Left hindlimb (tissue), 1 donor: ENCODE measurements at places on chromosomes 16 and 17.

DNA sequence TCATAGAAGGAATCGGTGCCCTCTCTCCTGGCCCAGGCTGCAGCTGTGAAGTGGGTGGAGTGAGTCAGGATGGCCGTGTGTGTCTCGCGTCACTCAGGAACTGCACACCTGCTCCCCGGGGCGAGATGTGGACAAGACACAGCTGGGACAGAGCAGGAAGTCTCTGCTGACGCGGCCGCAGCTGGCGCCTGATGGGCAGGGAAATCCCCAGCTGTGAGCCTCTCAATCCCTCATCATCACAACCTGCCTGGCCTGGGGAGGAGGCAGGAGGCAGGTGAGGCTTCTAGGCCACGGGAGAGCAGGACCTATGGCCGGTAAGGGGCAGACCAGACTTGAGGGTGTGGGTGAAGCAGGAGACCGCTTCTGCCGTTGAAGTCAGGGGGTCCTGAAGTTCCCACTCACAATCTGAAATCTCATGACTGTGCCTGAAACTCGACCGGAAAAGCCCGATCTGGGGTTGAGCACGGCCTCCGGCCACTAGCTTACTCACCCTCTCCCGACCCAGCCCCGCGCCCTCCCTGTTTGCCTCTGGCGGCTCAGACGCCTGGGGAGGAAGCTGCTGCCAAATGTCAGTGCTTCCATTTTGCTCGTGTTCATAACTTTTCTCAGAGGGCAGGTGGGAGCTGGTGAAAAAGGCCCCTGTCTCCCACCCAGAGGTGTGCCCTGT lies 1.1 kb upstream of the TRPV3 start:
- DNase-seq, result no peak

DNA sequence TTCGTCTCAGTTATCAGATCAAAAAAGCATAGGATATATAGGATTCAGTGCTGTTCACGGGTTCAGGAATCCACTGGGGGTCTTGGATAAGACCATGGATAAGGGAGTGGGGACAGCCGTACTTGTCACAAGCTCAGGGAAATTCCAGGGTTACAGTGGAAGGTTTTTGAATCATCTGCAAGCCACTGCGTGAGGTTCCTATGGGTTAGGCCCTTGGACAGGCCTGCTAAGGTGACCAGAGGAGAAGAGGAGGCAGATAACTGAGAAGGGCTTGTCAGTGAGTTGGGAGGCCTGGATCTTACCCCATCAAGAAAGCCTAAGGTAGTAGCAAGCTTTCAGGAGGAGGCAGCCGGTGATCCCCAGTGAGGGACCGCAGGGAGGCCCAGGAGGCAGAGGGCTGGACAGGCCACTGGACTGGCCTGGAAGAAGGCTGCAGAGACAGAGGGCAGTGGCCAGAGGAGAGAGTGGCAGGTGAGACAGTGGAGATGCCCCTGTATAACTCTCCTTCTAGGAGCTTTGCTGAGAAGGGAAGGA lies 27.3 kb downstream of the NGFR start:
- DNase-seq, result no peak

GRCh38 chr17:82216301-82217119 lies 3.9 kb upstream of the CCDC57 start:
- DNase-seq, result no peak

DNA sequence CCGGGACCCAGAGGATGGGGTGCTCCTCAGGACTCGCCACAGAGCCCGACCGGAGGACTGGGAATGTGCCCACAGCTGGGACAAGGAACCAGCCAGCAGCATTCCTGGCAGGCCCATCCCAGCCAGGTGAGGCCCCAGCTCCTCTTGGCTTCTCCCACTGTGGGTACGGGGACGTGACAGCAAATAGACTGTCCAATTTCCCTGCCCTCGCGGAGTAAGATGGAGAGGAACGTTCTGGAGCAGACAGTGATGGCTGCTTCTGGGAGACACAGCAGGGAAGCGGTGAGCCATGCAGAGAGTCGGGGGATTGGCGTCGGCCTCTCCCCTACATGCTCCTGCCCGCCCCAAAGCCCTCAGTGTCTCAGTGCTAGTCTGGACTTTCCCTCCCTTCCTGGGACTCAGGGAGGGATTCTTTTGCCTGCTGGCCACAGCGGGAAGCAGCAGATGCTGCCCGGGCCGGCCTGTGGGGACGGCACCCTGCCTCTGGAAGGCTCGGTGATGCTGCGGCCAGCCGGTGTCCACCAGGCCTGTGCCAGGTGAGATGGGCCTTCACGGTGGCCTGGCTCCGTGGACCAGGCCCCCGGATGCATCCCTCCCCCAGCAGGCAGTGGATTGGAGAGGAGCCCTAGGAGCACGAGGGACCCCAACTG lies 89.1 kb downstream of the SEC14L1 start:
- no peak for DNase-seq

GRCh38 chr16:55184052-55184451 lies 140.0 kb upstream of the IRX6 start:
- DNase-seq, result no peak

DNA sequence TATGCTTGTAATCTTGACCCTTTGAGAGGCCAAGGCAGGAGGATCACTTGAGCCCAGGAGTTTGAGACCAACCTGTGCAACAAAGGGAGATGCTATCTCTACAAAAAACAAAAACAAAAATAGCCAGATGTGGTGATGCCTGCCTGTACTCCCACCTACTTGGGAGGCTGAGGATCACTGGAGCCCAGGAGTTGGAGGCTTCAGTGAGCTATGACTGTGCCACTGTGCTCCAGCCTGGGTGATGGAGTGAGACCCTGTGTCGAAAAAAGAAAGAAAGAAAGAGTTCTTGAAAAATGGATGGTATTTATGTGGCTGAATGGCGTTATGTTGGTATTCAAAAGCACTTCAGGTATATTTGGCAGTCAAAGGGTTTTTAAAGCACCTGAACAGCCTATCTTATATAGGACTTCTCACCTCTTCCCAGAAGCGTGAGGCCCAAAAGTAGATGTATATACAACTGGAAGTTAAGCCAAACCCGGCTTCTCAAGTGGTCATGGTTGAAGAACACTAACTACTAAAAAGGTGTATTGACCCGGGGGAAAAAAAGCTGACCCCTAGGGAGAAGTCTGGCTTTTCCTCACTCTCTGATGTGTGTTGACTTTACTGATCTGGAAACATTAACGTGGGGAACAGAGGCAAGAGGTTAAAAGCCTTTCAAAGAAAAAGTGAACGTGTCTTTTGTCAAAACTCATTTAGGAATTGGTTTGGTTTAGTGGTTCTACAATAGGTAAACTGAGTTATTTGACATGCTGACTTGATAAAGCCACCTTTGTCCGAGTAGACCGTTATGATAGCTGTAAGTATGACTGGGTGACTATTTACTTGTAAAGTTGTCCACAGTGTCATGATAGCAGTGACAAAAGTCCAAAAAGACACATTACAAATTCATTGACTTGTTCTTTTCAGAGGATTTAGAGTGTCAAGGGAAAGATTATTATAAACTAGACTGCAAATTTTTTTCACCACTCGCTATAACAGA lies 183.4 kb downstream of the IRX3 start:
- no peak for DNase-seq

DNA sequence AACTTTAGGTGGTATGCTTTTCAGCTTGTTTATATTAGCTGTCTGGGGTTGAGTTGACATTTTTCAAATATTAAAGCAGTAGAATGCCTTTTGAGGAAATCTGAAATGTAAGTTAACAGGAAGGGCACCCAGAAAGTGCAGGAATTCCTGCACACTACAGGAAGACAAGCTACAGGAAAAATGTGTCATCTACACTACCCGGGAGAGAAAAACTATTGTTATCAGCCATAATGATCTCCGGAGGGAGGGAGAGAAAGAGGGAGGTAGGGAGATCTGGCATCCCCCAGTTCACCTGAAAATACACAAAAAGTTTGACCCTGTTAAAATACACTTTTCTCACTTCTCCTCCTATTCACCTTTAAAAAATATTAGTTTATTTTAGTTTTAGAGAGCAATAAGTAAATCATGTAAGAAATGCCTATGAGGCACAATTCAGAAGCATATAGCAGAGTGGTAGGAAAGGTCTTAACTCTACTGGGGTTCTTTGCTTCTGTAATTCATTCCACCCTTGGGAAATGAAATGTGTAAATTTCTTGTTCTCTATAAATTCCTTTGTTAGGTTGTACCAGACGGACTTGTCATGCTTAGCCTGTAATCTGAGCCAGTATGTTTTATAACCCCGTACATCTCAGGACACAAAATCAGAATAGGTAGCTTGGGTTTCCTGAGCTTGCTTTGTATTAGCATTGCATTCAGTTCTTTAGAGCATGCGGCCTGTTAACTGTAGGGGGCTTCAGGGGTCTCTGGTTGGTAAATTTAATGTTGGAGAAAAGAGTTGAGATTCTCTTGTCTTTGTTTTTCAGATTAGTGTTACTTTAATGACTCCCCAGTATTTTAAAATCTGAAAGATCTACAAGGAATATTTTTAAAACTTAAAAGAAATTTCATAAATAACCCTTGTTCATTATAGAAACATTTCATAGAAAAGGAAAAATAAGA lies 3.3 kb downstream of the MAP2K6 start:
- no peak for DNase-seq

DNA sequence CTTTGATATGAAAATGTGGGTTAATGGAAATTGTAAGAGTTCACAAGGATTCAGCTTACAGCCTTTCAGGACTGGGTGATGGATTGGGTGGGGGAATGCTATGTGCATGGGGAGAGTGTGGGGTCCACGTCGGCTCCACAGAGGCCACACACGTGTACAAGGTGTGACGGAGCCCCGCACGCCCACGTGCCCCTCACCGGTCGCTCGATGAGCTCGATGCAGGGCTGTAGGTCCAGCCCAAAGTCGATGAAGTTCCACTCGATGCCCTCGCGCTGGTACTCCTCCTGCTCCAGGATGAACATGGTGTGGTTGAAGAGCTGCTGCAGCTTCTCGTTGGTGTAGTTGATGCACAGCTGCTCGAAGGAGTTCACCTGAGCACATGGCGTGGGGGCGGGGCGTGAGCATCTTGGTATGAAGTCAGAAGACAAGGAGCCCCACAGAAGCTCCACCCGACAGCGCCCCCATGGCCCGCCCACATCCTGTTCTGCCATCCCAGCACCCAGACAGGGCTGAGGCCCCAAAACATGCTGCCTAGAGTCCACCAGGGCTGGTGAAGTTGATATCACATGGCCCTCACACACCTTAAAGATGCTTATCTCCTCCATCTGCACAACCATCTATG lies 99.1 kb downstream of the MYH11 start:
- no peak for DNase-seq

DNA sequence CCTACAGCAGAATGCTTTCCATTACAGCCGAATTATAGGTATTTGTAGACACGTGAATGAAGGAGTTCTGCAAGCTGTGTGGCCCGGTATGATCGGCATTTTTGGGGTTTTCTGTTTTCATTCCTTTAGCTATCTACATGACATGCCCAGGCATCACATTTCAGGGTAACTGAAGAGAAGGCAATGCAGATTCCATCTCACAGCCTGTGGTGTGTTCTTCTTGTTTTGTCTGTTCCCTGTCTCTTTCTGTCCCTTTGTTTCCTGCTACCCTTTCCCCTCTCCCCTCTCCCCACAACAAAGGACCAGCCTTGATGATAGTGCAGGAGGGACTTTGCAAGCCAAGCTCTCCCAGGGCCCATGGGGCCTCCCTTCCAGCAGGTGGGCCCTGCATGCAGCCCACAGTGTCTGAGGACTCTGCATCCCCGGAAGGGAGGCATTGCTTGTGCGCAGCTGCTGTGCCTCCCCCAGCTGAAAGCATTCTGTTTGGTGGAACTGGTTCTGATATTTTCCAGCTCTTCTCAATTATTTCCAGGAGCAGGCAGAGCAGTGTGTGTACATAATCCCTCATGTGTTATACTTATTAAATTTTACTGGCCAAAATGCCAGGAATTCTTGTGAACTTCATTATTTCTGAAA lies 207.4 kb downstream of the RPTOR start:
- DNase-seq, result no peak

DNA sequence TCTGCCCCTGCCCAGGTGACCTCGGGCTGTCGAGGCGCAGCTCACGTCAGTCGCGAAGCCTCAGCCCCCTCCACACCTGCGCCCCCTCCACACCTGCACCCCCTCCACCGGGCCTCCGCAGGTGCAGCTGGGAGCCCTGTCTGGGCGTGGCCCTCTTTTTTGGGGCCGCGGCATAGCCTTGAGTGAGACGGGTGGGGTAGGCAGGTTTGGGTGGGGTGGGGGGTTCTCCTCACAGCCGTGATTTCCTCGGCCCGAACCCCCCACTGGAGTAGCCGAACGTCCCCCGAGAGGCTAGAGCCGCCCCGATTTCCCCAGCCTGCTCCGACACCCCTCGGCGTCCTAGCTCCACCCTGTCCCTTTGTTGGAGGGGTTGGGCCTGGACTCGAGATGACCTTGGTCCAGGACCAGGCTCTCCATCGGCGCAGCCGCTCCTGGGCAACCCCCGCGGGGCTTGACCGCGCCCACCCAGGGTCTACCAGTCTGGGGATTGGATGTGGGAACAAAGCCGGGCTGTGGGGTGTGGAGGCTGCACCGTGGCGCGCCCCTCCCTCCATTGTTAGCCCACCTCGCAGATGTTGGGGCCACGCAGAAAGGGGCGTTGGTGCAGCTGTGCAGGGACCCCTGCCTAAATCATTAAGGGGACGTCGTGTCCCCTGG lies 626 bp downstream of the TUBB3 start:
- DNase-seq, result no peak

- no peak for DNase-seq
Measured at GRCh38 chr16:75114179-75114945, 2.2 kb downstream of the LDHD start.

GRCh38 chr17:27494192-27495091 lies 38.2 kb downstream of the KSR1 start:
- DNase-seq, result peak; percentile 65

DNA sequence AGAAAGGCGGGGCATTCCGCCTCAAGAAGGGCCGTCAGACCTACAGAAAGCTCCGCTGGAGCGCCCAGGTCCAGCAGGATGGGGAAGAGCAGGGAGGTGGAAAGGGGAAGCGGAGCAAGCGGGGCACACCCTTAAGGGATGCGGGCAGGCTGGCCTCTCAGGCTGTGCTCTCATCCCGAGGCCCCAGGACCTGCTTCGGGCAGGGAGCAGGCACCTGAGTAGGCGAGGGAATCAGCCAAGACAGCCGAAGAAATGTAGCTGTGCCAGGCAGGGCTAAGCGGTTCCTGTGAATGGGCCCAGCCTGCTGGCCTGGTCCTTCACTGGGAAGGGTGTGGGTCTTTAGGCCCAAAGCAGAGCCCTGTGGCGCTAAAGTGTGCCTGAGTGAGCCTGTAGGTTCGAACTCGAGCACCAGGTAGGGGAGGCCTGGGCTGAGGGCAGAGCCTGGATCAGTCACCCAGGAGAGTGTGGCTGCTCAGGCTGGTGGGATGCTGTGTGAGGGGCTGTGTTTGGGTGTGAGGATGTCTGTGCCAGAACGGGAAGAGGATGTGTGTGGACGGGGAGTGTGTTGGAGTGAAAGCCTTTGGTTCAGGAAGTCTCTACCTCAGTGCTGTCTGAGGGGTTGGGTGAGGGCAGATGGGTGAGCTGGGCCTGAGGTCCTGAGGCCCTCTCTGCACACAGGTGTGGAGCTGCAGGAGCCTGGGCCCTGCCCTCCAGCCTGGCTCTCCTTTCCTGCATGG lies 3.3 kb downstream of the TBX4 start:
- no peak for DNase-seq

GRCh38 chr16:72664056-72664508 lies 383.8 kb downstream of the ZFHX3 start:
- peak; percentile 27 for DNase-seq

GRCh38 chr16:71426069-71426879 lies 15.6 kb downstream of the TLE7 start:
- no peak for DNase-seq

GRCh38 chr16:12515746-12516145 lies 287.9 kb downstream of the CPPED1 start:
- no peak for DNase-seq

GRCh38 chr17:16569358-16569712 lies 331 bp upstream of the ZNF287 start:
- DNase-seq, result no peak
